ENCODE measurements at places on chromosomes 5 and 9.

- no peak for DNase-seq
Measured at GRCh38 chr5:7317751-7318150, 78.2 kb upstream of the ADCY2 start.

- no peak for DNase-seq
Measured at GRCh38 chr5:45793638-45794532, 97.7 kb upstream of the HCN1 start.

DNA sequence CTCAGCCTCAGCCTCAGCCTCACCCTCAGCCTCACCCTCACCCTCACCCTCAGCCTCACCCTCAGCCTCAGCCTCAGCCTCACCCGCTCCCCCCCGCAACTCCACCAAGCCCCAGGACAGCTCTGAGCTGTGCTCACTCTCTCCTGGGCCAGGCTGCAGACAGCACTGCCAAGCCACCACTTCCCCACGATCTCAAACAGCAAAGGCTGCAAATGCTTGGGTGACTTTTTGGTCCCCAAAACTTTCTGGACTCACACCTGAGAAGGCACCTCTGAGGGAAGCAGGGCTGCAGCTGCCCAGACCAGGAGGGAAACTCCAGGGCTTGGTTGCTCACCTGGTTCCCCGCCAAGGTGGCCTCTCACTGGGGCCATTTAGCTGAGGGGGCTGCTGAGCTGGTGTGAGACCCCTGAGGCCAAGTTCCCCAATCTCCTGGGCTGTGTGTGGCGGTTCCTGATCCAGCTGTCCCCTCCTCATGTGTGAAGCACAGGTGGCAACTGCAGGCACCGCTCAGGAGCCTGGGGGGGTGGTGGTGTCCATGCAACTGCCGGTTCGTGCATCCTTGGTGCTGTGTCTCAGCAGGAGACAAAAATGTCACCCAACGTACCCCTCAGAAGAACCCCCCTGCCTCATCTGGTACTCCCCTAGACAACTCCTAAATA is 17.8 kb downstream of the MRPL36 start:
- no peak for DNase-seq

DNA sequence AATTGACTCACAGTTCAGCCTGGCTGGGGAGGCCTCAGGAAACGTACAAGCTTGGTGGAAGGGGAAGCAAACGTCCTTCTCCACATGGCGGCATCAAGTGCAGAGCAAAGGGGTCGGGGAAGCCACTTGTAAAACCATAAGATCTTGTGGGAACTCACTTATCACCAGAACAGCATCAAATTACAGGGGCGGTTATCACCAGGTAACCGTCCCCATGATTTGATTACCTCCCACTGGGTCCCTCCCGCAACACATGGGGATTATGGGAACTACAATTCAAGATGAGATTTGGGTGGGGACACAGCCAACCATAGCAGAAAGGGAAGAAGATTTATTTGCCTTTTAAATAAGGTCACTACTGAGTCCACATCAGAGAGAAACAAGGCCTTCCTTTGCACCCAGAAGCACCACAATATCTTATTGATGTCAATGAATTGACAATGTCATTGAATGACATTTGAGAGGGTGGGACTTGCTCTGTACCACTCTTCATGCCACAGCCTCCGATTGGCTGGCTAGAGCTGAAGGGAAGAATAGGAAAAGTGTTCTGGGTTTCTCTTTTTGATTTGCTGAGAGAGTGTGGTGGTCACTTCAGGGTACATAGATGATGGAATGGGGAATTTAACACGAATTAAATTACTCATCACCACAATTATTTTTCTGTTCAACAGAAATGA is 11.0 kb downstream of the SKP2 start:
- no peak for DNase-seq

DNA sequence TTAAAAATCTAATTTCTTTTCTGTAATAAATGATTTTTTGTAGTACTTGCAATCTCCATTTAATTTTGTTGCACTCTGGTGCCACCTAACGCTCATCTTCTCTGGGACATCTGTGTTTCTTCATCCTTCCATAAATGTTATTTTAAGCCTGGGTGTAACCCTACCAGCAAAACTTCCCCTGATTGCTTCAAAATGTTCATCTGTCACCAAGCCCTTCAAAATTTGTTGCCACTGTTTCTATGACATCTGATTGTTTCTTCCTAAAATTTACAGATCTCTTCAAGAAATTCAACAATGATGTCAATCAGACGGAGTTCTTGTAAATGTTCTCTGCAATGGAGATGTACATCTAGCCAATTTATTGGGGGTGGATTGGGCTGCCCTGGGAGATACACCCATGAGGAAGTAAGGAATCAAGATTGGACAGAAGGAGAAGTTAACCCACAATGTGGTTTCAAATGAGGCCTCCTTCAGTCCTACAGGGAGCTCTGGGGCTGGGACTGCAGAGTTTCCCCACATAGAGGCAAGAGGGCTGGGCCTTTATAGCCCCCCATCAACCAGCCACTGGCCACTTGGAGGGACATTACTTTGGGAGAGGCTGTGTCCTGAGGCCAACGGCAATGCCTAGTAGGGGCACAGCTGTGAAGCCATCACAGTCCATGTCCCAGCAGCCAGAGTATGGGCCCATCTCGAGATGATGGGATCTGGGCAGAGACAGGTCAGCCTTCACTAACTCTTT is 23.3 kb downstream of the MCTP1 start:
- DNase-seq, result no peak

DNA sequence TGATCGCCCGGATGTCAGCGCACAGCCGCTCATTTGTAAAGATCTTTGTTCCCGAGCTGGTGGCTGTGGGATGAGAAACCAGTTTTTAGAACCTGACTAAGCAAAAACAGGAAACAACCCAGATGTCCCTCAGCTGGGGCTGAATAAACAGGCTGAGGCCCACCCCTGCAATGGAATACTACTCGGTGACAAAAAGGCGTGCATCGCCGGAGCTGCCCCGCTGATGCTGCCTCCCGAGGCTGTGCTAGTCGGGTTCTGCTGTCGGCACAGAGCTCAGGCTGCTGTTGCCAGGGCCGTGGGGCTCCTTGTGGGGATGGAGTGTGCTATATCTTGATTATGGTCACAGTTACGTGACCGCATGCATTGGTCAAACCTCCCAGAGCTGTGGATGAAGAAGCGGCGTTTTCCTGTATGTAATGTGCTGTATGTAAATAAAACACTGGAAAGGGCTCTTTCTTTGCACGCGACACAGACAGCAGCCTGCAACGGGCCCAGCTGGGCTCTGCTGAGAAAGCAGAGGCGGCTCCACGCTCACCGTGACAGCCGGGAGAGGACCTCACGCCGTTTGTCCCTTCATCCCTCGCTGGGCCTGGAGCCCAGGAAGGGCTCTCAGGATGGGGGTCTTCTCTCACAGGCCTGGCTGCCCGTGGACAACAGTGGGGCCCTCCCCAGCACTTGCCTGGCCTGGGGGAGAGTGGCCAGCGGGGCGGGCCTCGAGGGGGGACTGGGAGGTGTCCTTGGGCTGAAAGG is 51.5 kb upstream of the RNU6ATAC start:
- no peak for DNase-seq

- DNase-seq, result no peak
Measured at GRCh38 chr5:3024554-3024953, 273.1 kb upstream of the IRX2 start.

DNA sequence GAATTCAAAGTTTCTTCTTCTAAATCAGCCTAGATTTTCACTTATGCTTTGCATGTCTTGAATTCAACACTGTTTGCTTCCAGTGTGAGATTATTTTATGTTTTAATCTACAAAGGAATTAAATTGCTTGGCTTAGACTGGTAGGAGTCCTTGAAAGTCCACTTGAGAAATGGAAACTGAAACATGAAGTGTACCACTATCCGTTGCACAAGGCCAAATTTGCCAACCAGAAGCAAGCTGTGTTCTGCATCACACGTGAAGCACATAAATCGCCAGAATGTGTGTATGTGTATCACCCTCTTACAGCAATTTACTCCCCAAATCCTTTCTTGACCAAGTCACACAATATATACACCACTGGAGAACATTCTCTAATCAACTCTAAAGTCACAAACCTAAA is 10.3 kb downstream of the SEMA6A start:
- DNase-seq, result no peak

GRCh38 chr9:85599540-85600105 is 142.1 kb downstream of the AGTPBP1 start:
- no peak for DNase-seq

DNA sequence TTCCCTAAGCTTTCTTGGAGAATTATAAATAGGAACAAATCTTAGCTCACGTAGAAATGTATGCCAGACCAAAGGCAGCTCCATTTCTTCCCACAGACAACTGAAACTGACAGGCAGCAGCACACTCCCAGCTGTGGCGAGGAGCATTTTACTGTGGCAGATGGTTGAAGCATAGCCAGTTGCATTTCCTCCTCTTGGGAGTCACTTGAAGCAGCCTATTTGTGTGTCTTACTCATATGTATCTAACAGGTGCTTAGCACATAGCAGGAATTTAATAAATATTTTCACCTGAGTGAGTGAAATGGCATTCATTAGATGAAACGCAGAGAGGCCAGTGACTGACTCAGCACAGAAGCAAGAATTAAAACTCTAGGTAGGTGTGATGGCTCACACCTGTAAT is 12.3 kb upstream of the MTMR12 start:
- DNase-seq, result no peak

DNA sequence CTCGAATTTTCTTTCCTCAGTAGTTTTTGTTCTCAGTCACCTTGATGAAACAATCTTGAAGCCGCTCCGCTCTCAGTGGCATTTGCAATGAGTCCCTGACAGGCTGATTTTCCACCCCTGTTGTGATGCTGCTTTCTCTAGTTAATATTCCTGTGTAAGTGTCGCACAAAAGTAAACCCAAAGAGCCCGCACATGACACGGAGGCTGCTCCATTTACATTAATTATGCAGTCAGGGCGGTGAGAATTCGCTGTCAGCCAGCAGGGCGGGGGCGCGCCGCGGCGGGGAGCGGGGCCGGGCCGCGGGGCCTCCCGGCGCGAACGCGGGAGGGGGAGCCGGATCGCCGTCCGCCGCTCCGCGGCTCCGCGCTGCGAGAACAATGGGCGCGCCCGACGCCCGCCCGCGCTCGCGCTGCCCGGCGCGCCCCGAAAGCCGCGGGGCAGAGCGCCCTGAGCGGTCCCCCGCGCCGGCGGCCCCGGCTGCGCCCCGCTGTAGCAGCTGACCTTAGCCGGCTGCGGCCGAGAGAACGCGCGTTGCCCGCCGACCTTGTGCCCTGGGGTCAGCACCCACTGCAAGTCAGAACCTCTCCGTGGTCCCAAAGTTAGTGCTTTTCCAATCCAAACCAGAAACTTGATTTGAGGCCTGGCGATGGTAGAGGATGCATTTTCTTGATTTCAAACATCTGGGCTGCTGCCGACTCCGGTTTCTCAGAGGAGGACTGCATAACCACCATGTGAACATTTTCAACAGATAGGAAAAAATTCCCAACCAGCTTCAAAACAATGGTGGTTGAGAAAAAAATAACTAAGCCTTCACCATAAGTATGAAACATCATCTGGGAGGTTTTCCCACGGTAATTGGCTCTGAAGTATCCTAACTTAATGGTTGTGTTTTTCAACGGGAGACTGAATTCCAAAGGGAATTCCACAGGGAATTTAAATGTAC is 142.6 kb downstream of the PBX3 start:
- DNase-seq, result peak; percentile 19

DNA sequence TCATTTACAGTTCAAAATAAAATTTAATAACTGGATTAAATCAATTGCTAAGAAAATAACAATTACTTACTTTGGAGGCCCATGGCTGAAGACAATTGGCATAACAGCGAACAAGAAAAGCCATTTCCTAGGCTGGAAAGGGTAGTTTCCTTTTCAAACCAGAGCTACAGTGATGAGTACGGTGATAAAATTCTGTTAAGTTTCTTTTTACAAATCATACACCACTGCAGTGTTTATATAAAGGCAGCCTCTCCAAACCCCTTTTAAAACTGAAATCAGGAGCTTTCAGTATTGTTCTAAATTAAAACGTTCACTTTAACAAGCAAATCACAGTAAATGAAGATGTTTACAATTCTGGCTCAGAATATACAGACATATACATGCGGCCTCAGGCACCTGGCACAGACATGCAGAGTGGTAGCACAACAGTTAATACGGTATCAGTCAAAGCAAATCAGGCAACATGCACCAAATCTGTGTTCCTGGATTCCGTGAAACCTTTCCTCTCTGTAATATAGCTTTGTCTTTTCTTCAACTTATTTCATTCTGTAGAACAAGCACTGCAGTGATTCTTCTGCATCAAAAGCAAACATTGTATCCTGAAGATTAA is 102.9 kb downstream of the RAPGEF6 start:
- no peak for DNase-seq

DNA sequence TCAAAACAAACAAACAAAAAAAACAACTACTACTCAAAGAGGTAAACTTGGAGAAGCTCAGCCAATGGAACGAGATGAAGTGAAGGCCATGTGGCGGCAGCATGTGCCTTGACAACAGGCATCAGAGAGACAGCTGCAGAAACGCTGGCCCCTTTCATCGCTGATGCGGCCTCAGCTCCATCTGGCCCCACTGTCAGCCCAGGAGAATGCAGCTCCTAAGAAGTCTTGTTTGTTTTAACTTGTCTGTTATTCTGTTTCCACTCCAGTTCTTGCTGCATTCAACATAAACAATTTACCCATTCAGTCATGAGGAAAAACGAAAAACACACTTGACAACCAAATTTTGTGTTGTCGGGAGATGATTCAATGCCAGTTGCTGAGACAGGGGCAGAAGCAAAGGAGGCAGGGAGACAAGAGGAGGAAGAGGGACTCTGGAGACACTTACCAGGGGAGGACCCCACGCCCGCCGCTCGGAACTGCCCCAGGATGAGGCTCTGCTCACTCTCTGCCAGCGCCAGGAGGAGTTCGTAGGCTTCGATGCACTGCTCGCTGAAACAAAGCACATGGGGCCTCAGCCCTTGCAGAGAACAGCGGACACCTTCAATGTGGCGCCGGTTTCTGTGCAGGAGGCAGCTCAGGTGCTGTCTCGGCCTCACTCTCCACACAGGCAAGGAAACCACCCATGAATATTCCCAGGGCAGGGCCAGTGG is 91.2 kb downstream of the DCP2 start:
- DNase-seq, result no peak

DNA sequence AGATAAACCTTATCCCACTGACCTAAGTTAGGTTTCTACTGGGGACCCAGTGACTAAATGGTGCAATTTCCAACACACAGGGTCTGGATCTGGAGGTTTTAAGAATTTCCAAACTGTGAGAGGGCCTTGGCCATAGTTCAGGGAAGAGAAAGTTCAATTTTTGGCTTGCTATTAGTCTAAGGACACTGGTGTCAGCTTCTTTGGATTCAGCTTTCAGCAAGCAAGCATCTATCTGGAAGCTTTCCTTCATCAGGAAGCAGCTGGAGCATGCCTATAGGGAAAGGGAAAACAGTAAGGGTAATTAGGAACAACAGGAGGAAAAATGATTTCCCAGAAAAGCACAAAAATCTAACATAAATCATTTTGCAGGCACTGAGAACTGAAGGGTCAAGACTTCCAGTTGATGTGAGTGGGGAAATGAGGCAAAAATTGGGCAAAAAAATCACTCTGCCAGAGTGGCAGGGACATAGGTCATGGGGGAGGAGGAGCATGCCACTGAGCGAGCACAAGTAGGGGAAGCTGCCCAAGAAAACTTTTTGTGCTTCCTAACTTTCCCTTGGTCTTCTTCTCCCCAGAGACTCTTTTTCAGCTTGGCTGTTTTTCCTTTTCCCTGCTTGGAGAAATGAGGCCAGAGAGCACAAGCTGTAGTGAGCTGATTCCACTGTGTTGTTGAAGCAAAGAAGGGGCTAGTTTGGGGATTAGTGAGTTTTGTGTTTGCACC is 299.6 kb downstream of the FGF10 start:
- no peak for DNase-seq
